LHCN-M2 (cell line): ENCODE measurements at places on chromosomes 7 and 10. TPM values are rescaled to one million over a fixed set of nuclear protein-coding genes. Genes with fewer than 3 reads are reported as not detected.

GRCh38 chr10:77301305-77301730, 336.3 kb downstream of the KCNMA1 start:
- DNase-seq: peak; percentile 61

DNA sequence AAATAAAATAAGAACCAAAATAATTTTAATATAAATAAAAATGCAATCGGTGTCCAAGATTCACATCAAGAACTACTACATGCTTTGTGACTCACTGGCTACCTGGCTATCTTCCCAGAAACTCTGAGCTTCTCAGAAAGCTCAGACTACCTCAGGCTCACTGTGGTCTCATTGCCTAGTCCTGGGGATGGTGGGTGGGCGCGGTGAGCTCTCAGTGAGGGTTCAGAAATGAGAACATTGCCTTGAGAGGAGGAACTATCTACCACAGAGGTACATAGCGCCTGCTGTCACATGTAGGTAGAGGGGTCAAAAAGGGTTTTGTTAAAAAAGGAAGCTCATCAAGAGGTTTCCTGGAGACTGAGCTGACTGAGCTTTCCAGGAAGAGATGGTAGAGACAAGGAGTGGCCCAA, 108.0 kb downstream of the WDFY4 start:
- peak; percentile 19 for DNase-seq

- no peak for DNase-seq
Measured at GRCh38 chr10:96637709-96638108, 50.9 kb upstream of the TM9SF3 start.

GRCh38 chr10:58645416-58646146, 132.9 kb downstream of the BICC1 start:
- no peak for DNase-seq

DNA sequence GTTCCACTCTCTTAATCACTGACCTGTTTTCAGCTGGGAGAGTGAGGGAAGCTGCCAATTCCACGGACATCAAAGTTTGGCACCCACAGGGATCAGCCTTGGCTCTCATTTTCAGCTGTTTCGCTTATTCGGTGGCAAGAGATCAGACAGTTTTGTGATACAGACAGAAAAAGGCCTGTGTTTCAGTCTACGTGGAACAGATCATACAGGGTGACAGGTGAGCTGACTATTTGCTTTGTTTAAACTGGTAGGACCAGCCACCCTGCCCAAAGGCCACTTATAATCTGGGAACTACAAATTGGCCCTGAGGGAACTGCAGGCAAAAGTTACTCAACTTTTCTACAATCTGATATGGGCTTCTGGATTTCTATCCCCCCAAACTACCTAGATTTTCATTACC, 128.6 kb downstream of the ZNF467 start:
- DNase-seq: no peak

- no peak for DNase-seq
Measured at GRCh38 chr7:43308913-43309705, 196.7 kb downstream of the HECW1 start.

GRCh38 chr10:104450954-104451353, 97.3 kb downstream of the CFAP58 start:
- DNase-seq: peak; percentile 37

- DNase-seq: no peak
Measured at GRCh38 chr10:109875151-109875568, 48.2 kb downstream of the XPNPEP1 start.

GRCh38 chr10:67115972-67116371, 190.1 kb downstream of the LRRTM3 start:
- DNase-seq: peak; percentile 0

- no peak for DNase-seq
Measured at GRCh38 chr7:465710-466400, 53.8 kb downstream of the PDGFA start.

DNA sequence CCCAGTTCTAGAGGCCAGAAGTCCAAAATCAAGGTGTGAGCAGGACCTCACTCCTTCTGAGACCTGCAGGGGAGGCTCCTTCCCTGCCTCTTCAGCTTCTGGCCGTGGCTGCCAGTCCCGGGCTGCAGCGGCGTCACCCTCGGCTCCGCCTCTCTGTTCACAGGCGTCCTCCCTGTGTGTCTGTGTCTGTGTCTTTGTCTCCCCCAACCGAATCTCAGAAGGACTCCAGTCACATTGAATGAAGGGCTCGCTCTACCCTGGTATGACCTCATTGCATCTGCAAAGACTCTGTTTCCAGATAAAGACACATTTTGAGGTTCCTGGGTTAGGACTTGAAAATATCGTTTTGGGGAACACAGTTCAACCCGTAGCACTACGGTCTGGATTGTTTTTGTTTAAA, 33.1 kb upstream of the GALNT11 start:
- peak; percentile 57 for DNase-seq

GRCh38 chr7:134071355-134072331, 55.5 kb upstream of the LRGUK start:
- no peak for DNase-seq

- DNase-seq: peak; percentile 15
Measured at GRCh38 chr10:121734589-121735045, 136.4 kb upstream of the FGFR2 start.

- DNase-seq: no peak
Measured at GRCh38 chr7:21368317-21368716, 59.6 kb upstream of the SP4 start.

- DNase-seq: no peak
Measured at GRCh38 chr7:37081436-37081835, 357.1 kb upstream of the AOAH start.

Gene RINT1
- 21.7 and 23.8 TPM in 2 replicates for total RNA-seq

Gene ACBD7
- 2.0 and 2.1 TPM in 2 replicates for total RNA-seq

Gene CPVL
- 0.06 and 0.19 TPM in 2 replicates for total RNA-seq

Gene H2BK1
- total RNA-seq: not detected in 2 replicates

Gene METTL27
- total RNA-seq: 3.2 and 5.7 TPM in 2 replicates

Gene AFAP1L2
- total RNA-seq: under 0.01 TPM in 1 of 2 replicates, not detected in the other
